ENCODE measurements at places on chromosomes 16 and 17.

- DNase-seq, result no peak
Observed at GRCh38 chr17:36939802-36940312, 2.6 kb downstream of the LHX1 start.

DNA sequence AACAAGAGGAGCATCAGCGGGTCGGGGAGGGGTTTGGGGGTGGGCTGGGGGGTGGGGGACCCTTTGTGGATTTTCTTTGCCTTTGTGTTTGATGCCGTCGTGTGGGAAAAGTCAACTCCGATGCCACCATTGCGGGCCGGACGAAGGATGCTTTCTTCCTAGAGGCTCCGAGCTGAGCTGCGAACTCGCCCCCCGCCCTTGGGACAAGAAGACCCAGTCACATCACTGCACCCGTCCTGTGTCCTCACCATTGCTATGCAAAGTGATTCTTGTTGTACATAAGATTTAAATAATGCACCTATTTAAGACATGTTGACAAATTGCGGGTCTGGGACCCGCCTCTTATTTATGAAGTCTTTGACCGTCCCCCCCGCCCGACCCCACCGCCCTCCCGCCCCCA lies 69.0 kb upstream of the PLCG2 start:
- DNase-seq, result no peak

GRCh38 chr17:59533694-59534093 lies 31.7 kb upstream of the DHX40 start:
- DNase-seq, result no peak

- peak; percentile 4 for DNase-seq
Observed at GRCh38 chr17:6948562-6948961, 47.3 kb upstream of the ALOX12 start.

GRCh38 chr17:72349011-72349410 lies 228.2 kb downstream of the SOX9 start:
- DNase-seq, result no peak

GRCh38 chr16:90020838-90021382 lies 1.7 kb upstream of the DBNDD1 start:
- peak; percentile 71 for DNase-seq

DNA sequence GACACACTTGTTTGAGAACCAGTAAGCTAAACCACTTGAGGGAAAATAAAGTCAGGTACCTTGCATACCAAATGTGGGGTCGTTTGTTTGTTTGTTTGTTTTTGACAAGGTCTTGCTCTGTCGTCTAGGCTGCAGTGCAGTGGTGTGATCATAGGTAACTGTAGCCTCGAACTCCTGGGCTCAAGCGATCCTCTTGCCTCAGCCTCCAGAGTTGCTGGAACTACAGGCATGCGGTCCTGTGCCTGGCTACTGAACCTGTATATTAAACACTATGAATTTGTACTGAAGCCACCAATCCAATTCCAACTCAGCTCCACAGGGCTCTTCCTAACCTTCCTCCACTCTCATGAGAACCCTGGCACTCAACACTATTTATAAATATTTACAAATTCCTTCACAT lies 51.9 kb downstream of the WWP2 start:
- no peak for DNase-seq

DNA sequence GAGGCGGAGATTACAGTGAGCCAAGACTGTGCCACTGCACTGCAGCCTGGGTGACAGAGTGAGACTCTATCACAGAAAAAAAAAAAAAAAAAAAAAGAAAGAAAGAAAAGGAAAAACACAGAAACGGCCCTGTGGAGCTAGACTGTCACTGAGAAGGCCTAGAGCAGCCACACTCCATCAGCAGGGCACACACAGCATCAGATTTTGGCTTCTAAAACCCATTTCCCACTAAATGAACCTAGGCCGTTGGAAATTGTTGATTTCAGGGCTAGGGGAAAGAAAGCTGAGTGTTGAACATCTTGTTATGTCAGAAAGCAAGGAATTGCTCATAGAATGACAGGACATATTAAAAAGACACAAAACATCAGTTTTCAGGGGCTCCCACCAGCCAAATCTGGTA lies 48.9 kb downstream of the ZCCHC14 start:
- DNase-seq, result no peak

DNA sequence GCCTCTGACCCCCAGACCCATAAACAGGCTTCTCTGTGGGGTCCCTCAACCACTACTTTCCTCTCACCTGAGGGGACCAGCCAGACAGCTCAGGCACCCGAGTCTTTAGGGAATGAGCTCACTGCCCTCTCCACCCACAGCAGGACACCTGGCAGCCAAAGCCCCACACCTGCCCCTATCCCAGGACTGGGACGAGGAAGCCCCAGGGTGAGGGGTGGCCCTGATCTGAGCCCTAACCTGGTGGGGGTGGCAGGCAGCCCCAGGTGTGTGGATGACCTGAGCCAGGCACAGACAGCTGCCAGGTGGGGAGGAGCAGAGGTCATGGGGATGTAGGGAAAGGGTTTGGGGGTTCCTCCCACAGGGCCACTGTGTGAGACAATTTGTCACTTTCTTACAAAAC lies 1.7 kb upstream of the TEX19 start:
- DNase-seq, result no peak

- DNase-seq, result no peak
Observed at GRCh38 chr17:64551461-64551860, 44.7 kb downstream of the CEP95 start.

DNA sequence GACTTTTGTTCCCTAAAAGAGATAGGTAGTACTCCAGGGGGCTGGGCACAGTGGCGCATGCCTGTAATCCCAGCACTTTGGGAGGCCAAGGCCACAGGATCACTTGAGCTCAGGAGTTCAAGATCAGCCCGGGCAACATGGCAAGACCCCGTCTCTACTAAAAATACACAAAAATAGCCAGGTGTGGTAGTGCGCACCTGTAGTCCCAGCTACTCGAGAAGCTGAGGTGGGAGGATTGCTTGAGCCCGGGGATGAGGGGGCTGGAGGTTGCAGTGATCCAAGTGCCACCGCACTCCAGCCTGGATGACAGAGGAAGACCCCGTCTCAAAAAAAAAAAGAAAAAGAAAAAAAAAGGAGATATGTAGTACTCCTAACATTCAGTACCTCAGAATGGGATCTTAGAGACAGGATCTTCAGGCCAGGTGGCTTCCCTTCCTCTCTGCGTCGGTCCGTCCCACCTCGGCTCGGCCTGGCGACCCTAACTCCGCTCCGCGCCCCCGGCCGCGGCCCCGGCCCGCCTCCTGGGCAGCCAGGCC lies 89.6 kb downstream of the CDC27 start:
- DNase-seq, result no peak

GRCh38 chr17:51585514-51586104 lies 325.3 kb downstream of the UTP18 start:
- no peak for DNase-seq

DNA sequence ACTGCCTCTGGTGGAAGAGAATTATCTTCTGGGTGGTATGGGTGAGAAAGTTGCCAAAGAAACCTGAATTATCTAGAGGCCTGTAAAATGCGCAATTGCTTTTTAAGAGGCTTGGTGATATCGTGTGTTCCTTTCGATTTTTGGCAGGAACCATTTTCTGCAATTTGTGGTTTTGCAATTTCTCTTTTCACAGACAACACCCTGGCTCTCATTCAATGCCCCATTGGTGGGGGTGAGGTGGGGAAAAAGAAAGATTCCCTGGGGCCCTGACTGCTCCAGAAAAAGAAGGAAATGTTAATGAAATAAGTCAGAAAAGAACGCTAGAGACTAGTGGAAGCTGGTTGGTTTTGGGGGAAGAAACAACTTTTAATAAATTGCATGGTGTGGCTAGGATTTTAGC lies 77.4 kb downstream of the ANKFN1 start:
- DNase-seq, result no peak

DNA sequence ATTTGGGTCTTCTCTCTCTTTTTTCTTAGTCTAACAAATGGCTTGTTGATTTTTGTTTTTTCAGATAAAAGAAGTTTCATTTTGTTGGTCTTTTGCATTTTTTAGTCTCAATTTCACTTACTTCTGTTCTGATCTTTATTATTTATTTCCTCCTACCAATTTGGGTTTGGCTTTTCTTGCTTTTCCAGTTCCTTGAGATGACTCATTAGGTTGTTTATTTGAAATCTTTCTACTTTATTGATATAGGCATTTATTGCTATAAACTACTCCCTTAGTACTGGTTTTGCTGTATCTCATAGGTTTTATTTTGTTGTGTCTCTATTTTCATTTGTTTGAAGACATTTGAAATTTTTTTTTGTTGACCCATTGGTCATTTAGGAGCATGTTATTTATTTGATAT lies 152.2 kb upstream of the MPHOSPH6 start:
- no peak for DNase-seq

DNA sequence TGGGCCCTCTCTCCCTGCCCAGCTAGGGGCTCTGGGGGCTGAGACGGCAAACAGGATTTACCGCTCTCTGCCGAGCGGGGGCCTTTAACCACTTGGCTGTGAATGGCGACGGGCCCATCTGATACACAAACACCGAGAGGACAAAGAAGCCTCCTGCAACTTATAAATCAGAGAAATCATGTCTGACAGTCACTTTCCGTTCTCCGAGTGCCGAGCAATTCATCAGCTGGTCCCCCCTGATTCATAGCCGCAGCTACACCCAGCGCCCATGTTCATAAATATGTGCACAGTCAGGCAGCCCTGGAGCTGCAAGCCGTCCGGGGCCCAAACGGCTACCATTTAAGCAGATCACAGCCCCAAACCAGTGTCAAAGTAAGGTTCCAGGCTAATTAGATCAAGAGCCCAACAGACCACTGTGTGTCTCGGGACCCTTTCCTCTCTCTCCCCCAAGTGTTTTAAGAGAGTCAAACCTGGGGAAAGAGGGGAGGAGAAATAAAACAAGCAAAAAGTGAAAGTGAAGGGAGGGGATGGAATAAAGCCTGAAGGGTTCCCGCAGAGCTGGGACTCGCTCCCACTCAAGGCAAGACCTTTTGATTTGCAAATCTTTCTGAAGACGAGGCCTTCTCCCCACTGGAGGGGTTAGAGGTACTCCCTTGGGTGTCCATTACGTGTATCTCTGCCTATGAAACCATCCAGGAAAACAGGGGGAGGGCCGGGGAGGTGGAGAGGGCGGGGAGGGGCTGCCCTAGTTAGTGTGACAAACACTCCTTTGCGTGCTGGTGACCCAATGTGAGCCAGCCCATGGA lies 154.7 kb downstream of the C16orf78 start:
- peak; percentile 44 for DNase-seq

GRCh38 chr16:86868786-86869185 lies 290.4 kb downstream of the FOXL1 start:
- DNase-seq, result no peak

- no peak for DNase-seq
Observed at GRCh38 chr16:14608604-14609003, 21.5 kb downstream of the PARN start.

- DNase-seq, result no peak
Observed at GRCh38 chr17:5272322-5272721, 9.8 kb upstream of the RABEP1 start.

- DNase-seq, result no peak
Observed at GRCh38 chr17:58020401-58020800, 13.4 kb upstream of the SRSF1 start.

DNA sequence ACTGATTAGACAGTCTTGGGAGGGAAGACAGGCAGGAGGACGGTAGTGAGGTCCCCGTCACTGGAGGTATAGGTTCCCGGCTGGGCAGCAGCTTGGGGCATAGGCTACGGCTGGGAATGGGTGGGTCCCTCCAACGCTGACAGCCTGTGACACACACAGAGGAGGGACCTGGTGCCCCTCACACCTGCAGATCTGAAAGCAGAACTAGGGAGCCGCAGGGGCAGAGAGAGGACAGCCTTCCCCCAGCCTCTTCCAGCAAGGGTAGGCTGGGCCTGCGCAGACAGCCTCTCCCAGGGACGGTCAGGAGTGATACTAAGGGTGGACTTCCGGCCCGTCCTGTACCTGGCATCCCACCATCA lies 2.0 kb downstream of the P2RX1 start:
- DNase-seq, result no peak

- peak; percentile 59 for DNase-seq
Observed at GRCh38 chr16:84065536-84066132, 23.0 kb upstream of the SLC38A8 start.

DNA sequence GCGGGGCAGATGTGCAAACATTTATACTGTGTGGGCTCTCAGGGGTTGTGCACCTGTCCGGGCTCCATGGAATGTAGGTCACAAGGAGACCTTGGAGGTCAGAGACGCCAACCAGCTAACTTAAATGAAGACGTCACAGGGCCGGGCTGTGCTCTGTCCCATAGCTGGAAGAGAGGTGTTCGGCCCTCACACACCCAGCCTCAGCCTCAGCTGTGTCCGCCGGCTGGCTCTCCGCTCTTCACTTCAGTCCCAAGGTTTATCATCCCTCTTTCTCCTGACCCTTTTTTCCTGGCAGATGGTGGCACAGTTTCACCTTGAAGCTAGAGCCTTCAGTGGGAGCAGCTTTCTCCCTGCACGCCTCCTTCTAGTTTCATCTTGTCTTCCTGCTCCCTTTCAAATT lies 6.0 kb upstream of the RBFOX3 start:
- DNase-seq, result no peak

GRCh38 chr17:37512442-37513068 lies 22.9 kb downstream of the DUSP14 start:
- DNase-seq, result no peak

DNA sequence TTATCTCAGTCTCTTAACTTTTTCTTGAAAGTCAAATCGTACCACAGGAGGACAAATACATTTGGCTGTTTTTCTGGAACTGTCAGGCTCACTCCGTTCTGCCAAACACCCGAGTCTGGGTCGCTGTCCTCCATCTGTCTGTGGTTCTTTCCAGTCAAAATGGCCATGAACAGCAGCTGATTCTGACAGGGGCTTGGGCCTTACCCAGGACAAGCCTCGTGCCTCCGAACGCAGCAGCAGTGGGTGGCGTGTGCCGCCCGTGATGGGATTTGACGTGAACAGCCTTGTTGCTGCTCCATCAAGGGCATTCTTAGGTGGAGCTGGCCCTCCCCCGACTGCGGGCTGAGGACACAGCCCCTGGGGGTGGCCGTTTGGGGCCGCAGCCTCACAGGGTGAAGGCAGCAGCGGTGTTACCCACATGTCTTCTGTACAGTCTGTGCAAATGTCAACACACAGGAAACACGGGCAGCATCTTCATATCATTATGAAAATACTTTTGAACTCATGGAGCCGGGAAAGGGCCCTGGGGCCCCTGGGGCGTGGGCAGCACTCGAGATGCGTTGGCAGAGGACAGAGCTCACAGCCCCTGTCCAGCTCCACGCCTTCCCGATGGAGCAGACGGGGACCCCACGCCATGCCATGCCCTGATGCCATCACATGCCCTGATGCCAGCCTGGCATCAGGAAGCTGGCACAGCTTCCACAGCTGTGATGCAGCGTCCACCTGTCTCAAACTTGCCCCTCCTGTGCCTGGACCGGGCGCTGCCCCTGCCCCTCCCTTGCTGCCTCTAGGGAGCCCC lies 8.6 kb upstream of the ACSF3 start:
- no peak for DNase-seq

Measured in iris pigment epithelial cell (primary cell).